ENCODE measurements at places on chromosomes 13 and 19. TPM values are rescaled to one million over a fixed set of nuclear protein-coding genes. Genes with fewer than 3 reads are reported as not detected.
A peak's percentile ranks its signal among the peaks of the same experiment; 100 is the strongest.

GRCh38 chr13:33262594-33262993, 23.0 kb downstream of the STARD13 start:
- H3K36me3 ChIP-seq, result no peaks in the 10 kb centered on the region

DNA sequence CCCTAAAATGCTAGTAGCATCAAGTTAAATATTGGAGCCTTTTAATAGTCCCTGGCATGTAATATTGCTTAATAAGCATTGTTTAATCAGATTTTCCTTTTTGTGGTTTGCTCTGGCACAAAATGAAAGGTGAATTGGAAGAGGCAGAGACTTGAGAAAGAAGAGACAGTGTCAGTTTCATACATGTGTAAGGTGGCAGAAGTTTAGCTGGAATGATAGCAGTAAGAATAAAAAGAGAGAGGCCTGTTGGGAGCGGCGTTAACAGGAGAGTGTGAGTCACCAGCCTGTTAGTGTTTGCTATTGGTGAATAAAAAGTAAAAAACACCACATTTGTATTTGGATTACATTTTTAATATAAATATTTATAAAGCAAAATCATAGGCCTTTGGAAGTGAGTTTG, 145.3 kb downstream of the PDS5B start:
- no peak overlapping the region for H3K27ac ChIP-seq
- no peak overlapping the region for H3K4me3 ChIP-seq
- peak; percentile 33 for DNase-seq
- peaks cover 11% of the 10 kb centered on the region for H3K4me1 ChIP-seq

The PABPC3 gene
- 0.10 TPM for polyA plus RNA-seq

- peak overlapping the region; percentile 99 for H3K27ac ChIP-seq
- H3K4me3 ChIP-seq, result peak overlapping the region; percentile 85
- no peak for DNase-seq
- H3K36me3 ChIP-seq, result peaks cover 16% of the 10 kb centered on the region
- H3K4me1 ChIP-seq, result peaks cover 3% of the 10 kb centered on the region
These were observed 301 bp downstream of the POP4 start for GRCh38 chr19:29606420-29606747.

DNA sequence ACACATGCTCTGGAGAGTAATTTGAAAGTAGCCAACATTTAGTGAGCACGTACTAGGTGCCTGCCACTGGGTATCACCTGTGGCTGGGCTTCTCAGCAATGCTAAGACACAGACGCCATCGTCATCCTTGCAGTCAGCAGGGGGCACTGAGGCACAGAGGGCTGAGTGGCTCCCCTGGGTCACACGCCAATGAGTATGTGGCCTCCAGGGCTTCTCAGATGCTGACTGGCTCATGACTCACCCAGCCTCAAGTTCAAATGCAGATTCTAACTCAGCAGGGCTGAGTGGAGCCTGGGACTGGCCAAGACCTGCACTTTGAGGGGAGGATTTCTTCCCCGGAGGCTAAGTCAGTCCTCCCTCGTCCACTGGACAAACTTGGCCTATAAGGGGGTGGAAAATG, 115.1 kb upstream of the CACNA1A start:
- no peak for DNase-seq
- no peak overlapping the region for H3K4me3 ChIP-seq
- H3K27ac ChIP-seq, result no peak overlapping the region
- H3K4me1 ChIP-seq, result no peaks in the 10 kb centered on the region
- no peaks in the 10 kb centered on the region for H3K36me3 ChIP-seq
- H3K27me3 ChIP-seq, result peaks cover 14% of the 10 kb centered on the region

- H3K27ac ChIP-seq, result no peak overlapping the region
- no peak for DNase-seq
- no peaks in the 10 kb centered on the region for H3K4me1 ChIP-seq
These were observed 21.5 kb downstream of the EPN1 start for GRCh38 chr19:55696301-55697068.

The GGN gene
- polyA plus RNA-seq, result 0.33 TPM

The NOTCH3 gene
- polyA plus RNA-seq, result 22.1 TPM

DNA sequence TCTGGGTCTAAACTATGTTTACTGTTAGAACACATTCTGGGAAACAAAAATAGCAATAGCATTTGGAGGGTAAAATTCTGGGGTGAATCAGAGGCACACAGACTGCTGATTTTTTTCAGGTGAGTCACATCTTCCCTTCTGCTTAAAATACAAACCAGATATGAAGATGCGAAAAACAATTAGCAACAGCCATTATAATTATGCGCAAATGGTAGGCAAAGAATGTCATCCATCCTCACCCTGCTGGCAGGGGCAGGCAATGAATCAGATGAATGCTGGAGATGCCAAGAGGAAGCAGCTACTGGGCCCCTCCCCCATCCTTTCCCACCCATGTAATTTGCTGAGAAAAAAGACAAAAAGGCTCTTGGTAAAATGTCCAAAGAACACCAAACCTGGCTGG, 282.9 kb downstream of the KLF5 start:
- no peak overlapping the region for H3K4me3 ChIP-seq
- H3K4me1 ChIP-seq, result no peaks in the 10 kb centered on the region

The CLEC17A gene
- 0.45 TPM for polyA plus RNA-seq

The WDR88 gene
- polyA plus RNA-seq, result not detected

GRCh38 chr13:99371956-99372355, 64.8 kb upstream of the GPR183 start:
- no peaks in the 10 kb centered on the region for H3K27me3 ChIP-seq
- no peak overlapping the region for H3K4me3 ChIP-seq

DNA sequence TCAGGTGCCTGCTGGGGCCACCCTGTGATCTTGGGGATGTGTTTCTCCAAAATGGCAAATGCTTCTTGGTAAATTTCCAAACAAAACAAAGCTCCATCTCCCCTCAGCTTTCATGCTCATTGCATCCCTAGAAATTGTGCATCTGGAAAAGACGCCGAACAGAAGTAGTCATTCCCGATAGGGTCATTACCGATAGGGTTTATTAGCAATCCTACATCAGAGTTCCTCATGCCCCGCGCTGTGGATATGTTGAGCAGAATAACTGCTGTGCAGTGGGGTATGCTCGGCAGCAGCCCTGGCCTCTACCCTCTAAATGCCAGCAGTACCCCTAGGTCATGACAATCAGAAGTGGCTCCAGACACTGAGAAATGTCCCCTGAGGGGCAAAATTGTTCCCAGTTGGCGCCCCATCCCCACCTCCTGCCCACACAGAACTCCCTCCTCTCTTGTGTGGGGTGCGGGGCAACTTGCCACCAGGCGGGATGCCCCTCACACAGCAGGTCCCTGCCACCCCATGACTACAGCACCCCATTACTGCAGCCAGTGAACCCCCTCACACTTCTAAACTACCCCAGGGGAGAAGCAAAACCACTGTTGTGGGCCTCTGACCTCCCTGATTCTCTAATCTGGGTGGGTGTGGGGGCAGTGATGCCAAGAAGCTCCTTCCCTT, 13.0 kb upstream of the SLC7A10 start:
- DNase-seq, result no peak
- no peaks in the 10 kb centered on the region for H3K27me3 ChIP-seq
- H3K27ac ChIP-seq, result no peak overlapping the region
- no peaks in the 10 kb centered on the region for H3K36me3 ChIP-seq
- H3K4me1 ChIP-seq, result no peaks in the 10 kb centered on the region

DNA sequence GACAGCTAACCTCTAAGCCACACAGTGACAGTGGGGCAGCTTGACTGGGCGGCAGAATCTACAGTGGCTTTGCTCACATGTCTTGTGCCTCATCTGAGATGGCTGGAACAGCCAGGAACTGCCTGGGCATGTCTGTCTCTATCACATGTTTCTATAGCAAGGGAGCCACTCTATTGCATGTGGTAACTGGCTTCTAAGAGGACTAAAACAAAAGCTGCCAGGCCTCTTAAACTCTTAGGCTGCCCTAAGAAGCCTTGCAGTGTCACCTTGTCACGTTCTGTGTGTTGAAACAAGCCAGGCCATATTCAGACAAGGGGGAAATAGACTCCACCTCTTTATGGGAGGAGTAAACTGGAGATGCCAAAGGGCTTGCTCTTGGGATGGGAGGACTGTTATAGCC, 122.9 kb upstream of the MAB21L1 start:
- no peaks in the 10 kb centered on the region for H3K36me3 ChIP-seq
- H3K4me3 ChIP-seq, result no peak overlapping the region
- no peaks in the 10 kb centered on the region for H3K4me1 ChIP-seq

The IGFL1 gene
- polyA plus RNA-seq, result not detected

The CNMD gene
- polyA plus RNA-seq, result 0.10 TPM

DNA sequence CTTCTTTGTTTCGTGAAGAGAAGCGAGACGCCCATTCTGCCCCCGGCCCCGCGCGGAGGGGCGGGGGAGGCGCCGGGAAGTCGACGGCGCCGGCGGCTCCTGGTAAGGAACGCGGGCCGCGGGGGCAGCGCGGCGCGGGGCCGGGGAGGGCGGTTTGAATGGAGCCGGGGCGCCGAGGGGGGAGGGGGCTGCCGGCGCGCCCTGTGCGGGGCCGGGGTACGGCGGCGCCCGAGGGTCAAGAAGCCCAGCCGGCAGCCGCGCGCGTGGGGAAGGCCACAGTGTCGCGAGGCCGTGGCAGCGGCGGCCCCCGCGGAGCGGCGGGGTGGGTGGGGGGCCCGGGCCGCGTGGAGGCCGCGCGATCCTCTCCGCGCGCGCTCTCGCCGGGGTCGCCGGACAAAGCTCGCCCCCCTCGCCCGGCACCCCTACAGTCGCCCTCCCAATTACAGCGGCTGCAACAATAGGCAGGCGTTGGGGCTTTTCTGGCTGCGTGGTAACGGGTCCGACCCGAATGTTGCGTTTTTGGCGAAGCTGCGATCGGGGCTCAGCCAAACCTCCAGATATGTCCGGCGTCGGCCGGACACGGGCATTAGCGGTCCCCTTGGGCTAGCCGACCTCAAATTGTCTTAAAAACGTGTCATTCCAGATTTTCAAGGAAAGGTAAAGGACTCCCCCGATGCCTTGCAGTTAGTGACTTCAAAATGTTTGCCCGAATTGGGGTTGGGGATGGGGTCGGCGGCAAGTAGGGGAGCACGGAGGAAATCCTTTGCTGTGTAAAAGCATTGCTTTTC, 437 bp downstream of the SMARCA4 start:
- H3K36me3 ChIP-seq, result no peaks in the 10 kb centered on the region
- H3K4me3 ChIP-seq, result peak overlapping the region; percentile 82
- H3K4me1 ChIP-seq, result peaks cover 12% of the 10 kb centered on the region

- H3K27me3 ChIP-seq, result no peaks in the 10 kb centered on the region
- no peak overlapping the region for H3K4me3 ChIP-seq
- no peaks in the 10 kb centered on the region for H3K36me3 ChIP-seq
- no peaks in the 10 kb centered on the region for H3K4me1 ChIP-seq
These were observed 198.4 kb downstream of the NDFIP2 start for GRCh38 chr13:79679334-79679733.

GRCh38 chr19:277131-277530, 14.1 kb downstream of the PLPP2 start:
- H3K27me3 ChIP-seq, result no peaks in the 10 kb centered on the region
- H3K27ac ChIP-seq, result no peak overlapping the region
- DNase-seq, result no peak
- no peaks in the 10 kb centered on the region for H3K36me3 ChIP-seq

- H3K36me3 ChIP-seq, result no peaks in the 10 kb centered on the region
- no peak overlapping the region for H3K27ac ChIP-seq
- no peak for DNase-seq
- peaks cover 5% of the 10 kb centered on the region for H3K4me1 ChIP-seq
- H3K27me3 ChIP-seq, result peaks cover 16% of the 10 kb centered on the region
These were observed 8.3 kb upstream of the SHISA7 start for GRCh38 chr19:55451163-55451964.

- no peaks in the 10 kb centered on the region for H3K27me3 ChIP-seq
- H3K4me3 ChIP-seq, result no peak within 1 kb of the TSS
- H3K4me1 ChIP-seq, result no peaks in the 10 kb centered on the region
- DNase-seq, result peak; percentile 0
- no peak within 1 kb of the TSS for H3K27ac ChIP-seq
- no peaks in the 10 kb centered on the region for H3K36me3 ChIP-seq
These were observed at the start of gene CEACAM4 for GRCh38 chr19:41626877-41627276. Gene CEACAM4 (minus strand): TSS chr19:41627074. CDS start chr19:41626963, 111 bp downstream.

GRCh38 chr19:46303691-46304397, 7.0 kb downstream of the HIF3A start:
- peaks cover 6% of the 10 kb centered on the region for H3K36me3 ChIP-seq
- H3K4me1 ChIP-seq, result peaks cover 40% of the 10 kb centered on the region
- H3K4me3 ChIP-seq, result no peak overlapping the region
- peak; percentile 88 for DNase-seq

The KLF2 gene
- polyA plus RNA-seq, result 7.7 TPM

DNA sequence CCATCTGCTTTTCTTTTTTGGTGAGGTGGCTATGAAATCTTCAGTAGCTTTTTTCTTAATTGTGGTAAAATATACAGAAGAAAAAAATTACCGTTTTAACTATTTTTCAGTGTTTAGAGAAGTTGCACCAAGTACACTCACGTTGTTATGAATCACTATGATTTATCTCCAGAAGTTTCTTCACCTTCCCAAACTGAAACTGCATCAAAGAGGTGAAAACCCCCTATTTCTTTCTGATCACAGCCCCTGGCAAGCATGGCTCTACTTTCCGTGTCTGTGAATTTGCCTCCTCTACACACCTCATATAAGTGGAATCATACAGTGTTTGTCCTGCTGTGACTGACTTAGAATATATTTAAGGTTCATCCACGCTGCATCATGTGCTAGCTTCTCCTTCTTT, 15.6 kb upstream of the SIGLEC10 start:
- H3K36me3 ChIP-seq, result no peaks in the 10 kb centered on the region
- no peak overlapping the region for H3K4me3 ChIP-seq
- no peak overlapping the region for H3K27ac ChIP-seq
- no peak for DNase-seq
- H3K4me1 ChIP-seq, result no peaks in the 10 kb centered on the region

- no peaks in the 10 kb centered on the region for H3K36me3 ChIP-seq
- no peak for DNase-seq
- H3K4me3 ChIP-seq, result no peak overlapping the region
- H3K4me1 ChIP-seq, result no peaks in the 10 kb centered on the region
- H3K27ac ChIP-seq, result no peak overlapping the region
- H3K27me3 ChIP-seq, result no peaks in the 10 kb centered on the region
These were observed 290.0 kb downstream of the KCTD12 start for GRCh38 chr13:76596216-76596615.

The MPND gene
- 18.7 TPM for polyA plus RNA-seq

GRCh38 chr19:17394891-17395415, 957 bp upstream of the CCDC194 start:
- peaks cover 10% of the 10 kb centered on the region for H3K27me3 ChIP-seq
- no peaks in the 10 kb centered on the region for H3K36me3 ChIP-seq
- no peak overlapping the region for H3K4me3 ChIP-seq
- peaks cover 7% of the 10 kb centered on the region for H3K4me1 ChIP-seq

- no peaks in the 10 kb centered on the region for H3K36me3 ChIP-seq
- H3K27ac ChIP-seq, result no peak overlapping the region
- H3K4me1 ChIP-seq, result no peaks in the 10 kb centered on the region
- no peak overlapping the region for H3K4me3 ChIP-seq
- no peaks in the 10 kb centered on the region for H3K27me3 ChIP-seq
- peak; percentile 38 for DNase-seq
These were observed 21.8 kb downstream of the MCF2L start for GRCh38 chr13:112990783-112991182.

Data from lung (tissue), 17 donors.